ENCODE measurements at places on chromosomes 11 and 22. TPM values are rescaled to one million over a fixed set of nuclear protein-coding genes. Genes with fewer than 3 reads are reported as not detected.

- no peak for DNase-seq
- no peaks in the 10 kb centered on the region for H3K27me3 ChIP-seq
- H3K36me3 ChIP-seq = peaks cover 13% of the 10 kb centered on the region
- H3K27ac ChIP-seq = no peak overlapping the region
- H3K4me1 ChIP-seq = peaks cover 15% of the 10 kb centered on the region
These were observed 2.2 kb upstream of the RANBP1 start for GRCh38 chr22:20113551-20114310.

The CDC42EP2 gene
- 23.4 TPM for total RNA-seq

DNA sequence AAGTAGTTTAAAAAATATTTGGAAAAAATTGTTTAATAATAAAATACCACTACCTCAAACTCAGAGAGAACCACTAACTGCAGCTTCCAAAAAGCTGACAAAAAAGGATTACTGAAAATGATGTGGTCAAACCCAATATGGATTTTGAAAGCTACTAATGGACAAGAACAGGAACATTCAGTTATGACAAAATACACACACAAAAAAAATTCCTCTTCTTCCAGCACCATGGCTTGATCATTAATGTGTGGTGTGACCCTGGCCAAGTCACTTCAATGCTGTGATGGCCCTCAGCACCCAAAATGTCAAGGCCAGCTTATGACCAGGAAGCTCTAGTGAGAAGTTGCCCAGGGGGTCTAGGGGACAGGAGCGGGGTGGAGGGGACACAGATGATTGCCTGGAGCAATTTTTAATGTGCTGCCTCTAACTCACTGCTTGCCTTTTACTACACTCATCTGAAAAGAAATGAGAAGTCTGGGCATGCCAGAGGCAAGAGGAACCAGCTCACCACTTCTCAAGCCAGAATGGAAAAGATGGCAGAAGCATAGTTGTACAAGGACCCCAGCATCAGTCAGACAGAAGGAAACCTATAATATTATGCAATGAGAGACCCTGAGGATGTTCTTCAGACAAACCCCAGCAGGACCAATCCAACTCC lies 2.2 kb downstream of the SMCO4 start:
- H3K4me1 ChIP-seq = peaks cover 13% of the 10 kb centered on the region
- no peak overlapping the region for H3K27ac ChIP-seq
- no peak overlapping the region for H3K4me3 ChIP-seq
- H3K27me3 ChIP-seq = peaks cover 2% of the 10 kb centered on the region
- no peaks in the 10 kb centered on the region for H3K36me3 ChIP-seq

GRCh38 chr11:131571571-131571970 lies 201.2 kb downstream of the NTM start:
- no peak overlapping the region for H3K4me3 ChIP-seq
- no peak overlapping the region for H3K27ac ChIP-seq
- DNase-seq = no peak
- no peaks in the 10 kb centered on the region for H3K27me3 ChIP-seq
- no peaks in the 10 kb centered on the region for H3K36me3 ChIP-seq

DNA sequence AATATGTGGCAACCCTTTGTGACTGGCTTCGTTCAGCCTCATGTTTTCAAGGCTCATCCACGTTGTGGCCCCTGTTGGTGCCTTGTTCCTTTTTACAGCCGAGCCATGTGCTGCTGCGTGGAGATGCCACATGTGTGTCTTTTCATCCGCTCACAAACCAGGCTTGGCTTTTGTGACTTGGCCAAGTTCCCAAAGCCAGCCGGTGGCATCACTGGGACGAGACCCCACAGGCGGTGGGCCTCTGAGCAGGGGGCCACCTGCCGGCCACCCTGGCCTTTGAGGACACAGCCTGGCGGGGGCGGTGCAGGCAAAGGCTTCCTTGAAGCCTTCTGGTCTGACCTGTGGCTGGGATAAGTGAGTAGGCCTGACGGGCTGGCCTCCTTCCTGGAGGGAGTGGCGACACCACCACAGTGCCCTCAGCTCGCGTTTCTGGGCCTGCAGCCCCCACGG lies 10.5 kb downstream of the GRK2 start:
- peak; percentile 66 for DNase-seq
- peak overlapping the region; percentile 76 for H3K27ac ChIP-seq
- peaks cover 17% of the 10 kb centered on the region for H3K4me1 ChIP-seq
- peaks cover 8% of the 10 kb centered on the region for H3K36me3 ChIP-seq
- no peaks in the 10 kb centered on the region for H3K27me3 ChIP-seq
- no peak overlapping the region for H3K4me3 ChIP-seq

DNA sequence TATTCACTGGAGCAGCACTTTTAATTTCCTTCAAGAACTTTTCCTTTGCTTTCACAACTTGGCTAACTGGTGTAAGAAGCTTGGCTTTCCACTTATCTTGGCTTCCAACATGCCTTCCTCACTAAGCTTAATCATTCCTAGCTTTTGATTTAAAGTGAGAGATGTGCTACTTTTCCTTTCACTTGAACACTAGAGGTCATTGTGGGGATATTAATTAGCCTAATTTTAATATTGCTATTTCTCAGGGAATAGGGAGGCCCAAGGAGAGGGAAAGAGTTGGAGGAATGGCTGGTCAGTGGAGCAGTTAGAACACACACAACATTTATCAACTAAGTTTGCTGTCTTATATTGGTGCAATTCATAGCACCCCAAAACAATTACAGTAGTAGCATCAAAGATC lies 24.6 kb upstream of the CCDC90B start:
- H3K4me1 ChIP-seq = no peaks in the 10 kb centered on the region
- no peak overlapping the region for H3K4me3 ChIP-seq
- no peak for DNase-seq

- DNase-seq = no peak
- H3K36me3 ChIP-seq = no peaks in the 10 kb centered on the region
- H3K4me1 ChIP-seq = no peaks in the 10 kb centered on the region
- no peak overlapping the region for H3K27ac ChIP-seq
- no peaks in the 10 kb centered on the region for H3K27me3 ChIP-seq
These were observed 30.0 kb upstream of the SMCO4 start for GRCh38 chr11:93573184-93573583.

The SCGB1D2 gene
- not detected for total RNA-seq

DNA sequence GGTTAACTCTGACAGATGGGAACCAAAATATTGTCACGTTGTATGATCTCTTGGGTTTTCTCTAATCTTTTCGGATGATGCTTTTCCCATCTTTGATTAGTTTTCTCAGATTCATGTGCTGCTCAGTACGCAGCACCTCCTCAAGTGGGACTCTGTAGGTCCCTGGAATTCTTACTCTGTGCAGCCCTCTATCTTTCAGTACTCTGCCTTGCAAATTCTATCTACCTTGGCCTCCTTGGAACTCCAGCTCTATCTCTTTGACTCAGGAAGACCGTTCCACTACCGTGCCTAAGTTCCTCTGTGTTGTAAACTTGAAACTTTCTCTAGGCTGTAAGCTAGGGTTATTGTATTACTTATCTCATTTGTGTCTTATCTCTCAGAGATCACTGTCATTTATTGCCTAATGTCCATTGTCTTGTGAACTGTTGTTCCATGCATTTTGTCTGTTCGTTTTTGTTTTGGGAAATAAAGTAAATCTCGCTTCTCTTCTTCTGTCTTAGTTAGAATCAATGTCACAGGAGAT lies 20.1 kb upstream of the CHORDC1 start:
- H3K27me3 ChIP-seq = no peaks in the 10 kb centered on the region
- DNase-seq = no peak
- H3K4me1 ChIP-seq = no peaks in the 10 kb centered on the region
- no peak overlapping the region for H3K4me3 ChIP-seq

- no peak overlapping the region for H3K27ac ChIP-seq
- H3K27me3 ChIP-seq = no peaks in the 10 kb centered on the region
These were observed 7.4 kb downstream of the CLNS1A start for GRCh38 chr11:77630157-77630710.
